Esophagus (tissue), 2 donors: ENCODE measurements at places on chromosomes 6 and 20. TPM values are rescaled to one million over a fixed set of nuclear protein-coding genes. Genes with fewer than 3 reads are reported as not detected.

Gene VGLL2
- polyA plus RNA-seq: 0.04 TPM

Gene TOX2
- polyA plus RNA-seq: 10.5 TPM

Gene CDK19
- 6.6 TPM for polyA plus RNA-seq

Gene FYN
- polyA plus RNA-seq: 6.7 TPM

Gene C20orf144
- polyA plus RNA-seq: 0.04 TPM

Gene CD93
- polyA plus RNA-seq: 1.8 TPM

Gene CFB
- polyA plus RNA-seq: 19.6 TPM

Gene CCDC28A
- polyA plus RNA-seq: 13.7 TPM

Gene FOXP4
- 8.4 TPM for polyA plus RNA-seq

Gene CCM2L
- polyA plus RNA-seq: 2.9 TPM

Gene EDN3
- 23.6 TPM for polyA plus RNA-seq

Gene POM121L2
- polyA plus RNA-seq: not detected

Gene SMLR1
- polyA plus RNA-seq: not detected

Gene NMBR
- polyA plus RNA-seq: not detected

Gene PAQR8
- polyA plus RNA-seq: 5.1 TPM

Gene C6orf132
- polyA plus RNA-seq: 357 TPM

Gene SLC35D3
- 0.02 TPM for polyA plus RNA-seq

Gene PLEKHG1
- polyA plus RNA-seq: 5.7 TPM

Gene FAM209A
- polyA plus RNA-seq: 0.31 TPM

Gene RAET1G
- 21.2 TPM for polyA plus RNA-seq

Gene CTAGE9
- not detected for polyA plus RNA-seq

Gene PCK1
- 0.12 TPM for polyA plus RNA-seq

Gene FAM209B
- polyA plus RNA-seq: 0.43 TPM

Gene FAM217A
- polyA plus RNA-seq: not detected

Gene ZNF831
- polyA plus RNA-seq: 0.09 TPM

Gene WFDC12
- 4.3 TPM for polyA plus RNA-seq

Gene NPEPL1
- polyA plus RNA-seq: 42.7 TPM

Gene GPSM3
- 4.6 TPM for polyA plus RNA-seq

Gene PDYN
- polyA plus RNA-seq: not detected

Gene FILIP1
- polyA plus RNA-seq: 1.6 TPM

Gene ARMC12
- polyA plus RNA-seq: 0.96 TPM

Gene TRIM10
- not detected for polyA plus RNA-seq

Gene TMEM244
- polyA plus RNA-seq: not detected

Gene SNX14
- 47.7 TPM for polyA plus RNA-seq

Gene GPX6
- polyA plus RNA-seq: not detected

Gene SNAP91
- 0.05 TPM for polyA plus RNA-seq

Gene ZGPAT
- 24.4 TPM for polyA plus RNA-seq

Gene IMPG1
- polyA plus RNA-seq: 0.02 TPM

Gene OGFRL1
- polyA plus RNA-seq: 15.5 TPM

Gene SEMG1
- not detected for polyA plus RNA-seq

Gene DEFB124
- polyA plus RNA-seq: not detected

Gene XKR7
- polyA plus RNA-seq: under 0.01 TPM

Gene TRIM15
- not detected for polyA plus RNA-seq

Gene PXMP4
- 5.8 TPM for polyA plus RNA-seq

Gene FAM135A
- 46.6 TPM for polyA plus RNA-seq

Gene BCLAF1
- 20.3 TPM for polyA plus RNA-seq

Gene SMPDL3A
- 4.9 TPM for polyA plus RNA-seq
